Effector memory CD8-positive, alpha-beta T cell (primary cell): ENCODE measurements at places on chromosomes 7 and 10.

DNA sequence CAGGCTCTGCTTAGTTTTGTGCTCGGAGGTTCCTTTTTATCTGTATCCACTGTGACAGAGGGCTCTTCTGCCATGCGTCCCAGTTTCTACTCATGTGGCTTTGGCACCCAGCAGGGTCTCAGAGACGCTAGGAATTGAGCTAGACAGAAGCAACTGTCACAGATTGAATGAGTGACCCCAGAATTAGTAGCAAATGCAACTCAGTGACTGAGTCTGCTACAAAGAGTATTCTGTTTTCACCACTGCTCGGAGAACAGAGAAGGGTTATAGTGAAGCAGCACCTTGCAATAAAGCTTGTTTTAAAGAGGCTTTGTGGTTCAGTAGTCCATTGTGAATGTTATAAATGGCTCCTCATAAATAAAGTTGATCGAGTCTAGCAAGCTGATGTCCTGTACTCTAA, 113.2 kb downstream of the DNAH11 start:
- H3K36me3 ChIP-seq = no peaks in the 10 kb centered on the region
- peaks cover 24% of the 10 kb centered on the region for H3K27me3 ChIP-seq
- DNase-seq = no peak
- H3K27ac ChIP-seq = no peak overlapping the region

GRCh38 chr7:154628556-154628955, 374.4 kb downstream of the PAXIP1 start:
- no peak overlapping the region for H3K27ac ChIP-seq
- H3K36me3 ChIP-seq = peaks cover 2% of the 10 kb centered on the region
- no peak overlapping the region for H3K4me3 ChIP-seq
- no peaks in the 10 kb centered on the region for H3K27me3 ChIP-seq
- H3K4me1 ChIP-seq = no peaks in the 10 kb centered on the region
- no peak for DNase-seq

- H3K27ac ChIP-seq = no peak overlapping the region
- no peak overlapping the region for H3K4me3 ChIP-seq
- no peaks in the 10 kb centered on the region for H3K36me3 ChIP-seq
Observed at GRCh38 chr10:125093199-125093973, 67.0 kb downstream of the CTBP2 start.

GRCh38 chr10:59595593-59595992, 114.1 kb downstream of the SLC16A9 start:
- H3K27ac ChIP-seq = no peak overlapping the region
- no peaks in the 10 kb centered on the region for H3K4me1 ChIP-seq
- no peak for DNase-seq
- H3K4me3 ChIP-seq = no peak overlapping the region
- H3K36me3 ChIP-seq = peaks cover 3% of the 10 kb centered on the region
- peaks cover 51% of the 10 kb centered on the region for H3K27me3 ChIP-seq

GRCh38 chr10:91785830-91786229, 12.4 kb upstream of the TNKS2 start:
- H3K27me3 ChIP-seq = peaks cover 23% of the 10 kb centered on the region
- no peak for DNase-seq
- H3K4me3 ChIP-seq = no peak overlapping the region

- no peaks in the 10 kb centered on the region for H3K27me3 ChIP-seq
- peak overlapping the region; percentile 95 for H3K27ac ChIP-seq
- peaks cover 53% of the 10 kb centered on the region for H3K4me1 ChIP-seq
- peak overlapping the region; percentile 78 for H3K4me3 ChIP-seq
Observed at GRCh38 chr10:77877441-77878344, 48.9 kb downstream of the DLG5 start.
